WERI-Rb-1 (cell line): ENCODE measurements at places on chromosomes 3 and 15.

DNA sequence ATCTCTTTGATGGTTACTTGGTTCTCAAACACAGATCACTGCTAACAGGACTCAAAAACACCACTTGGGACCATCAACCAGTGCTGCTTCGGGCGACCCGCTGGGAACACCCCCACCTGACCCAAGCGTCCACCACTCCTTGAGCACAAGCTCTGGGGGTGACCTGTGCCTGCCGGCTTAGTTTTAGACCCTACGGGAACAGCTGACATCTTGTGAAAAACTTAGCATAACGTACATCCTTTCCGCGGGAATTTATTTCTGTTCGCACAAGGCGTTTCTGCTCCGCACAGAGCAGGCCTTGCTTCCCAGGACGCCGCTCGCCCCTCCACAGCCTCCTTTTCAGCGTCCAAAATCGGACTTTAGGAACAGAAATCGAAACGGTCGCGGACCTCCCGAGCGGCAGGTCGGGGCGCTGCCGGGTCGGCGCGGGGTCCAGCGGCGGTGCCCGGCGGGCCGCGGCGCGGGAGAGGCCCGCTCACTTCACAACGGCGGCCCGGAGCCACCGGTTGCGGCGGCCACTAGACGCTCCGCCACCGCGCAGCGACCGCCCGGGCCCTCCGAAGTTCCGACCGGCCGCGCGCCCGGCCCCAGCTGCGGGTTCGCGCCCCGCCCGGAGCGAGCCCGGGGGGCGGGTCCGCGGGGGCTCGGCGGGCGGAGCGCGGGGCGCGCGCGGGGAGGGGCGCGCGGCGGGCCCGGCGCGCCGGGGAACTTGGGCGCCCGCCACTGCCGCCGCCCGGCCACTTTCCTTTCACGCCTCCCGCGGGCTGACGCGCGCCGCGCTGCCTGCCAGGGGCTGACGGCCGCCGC, 959 bp downstream of the SFMBT1 start:
- peak; percentile 53 for DNase-seq

DNA sequence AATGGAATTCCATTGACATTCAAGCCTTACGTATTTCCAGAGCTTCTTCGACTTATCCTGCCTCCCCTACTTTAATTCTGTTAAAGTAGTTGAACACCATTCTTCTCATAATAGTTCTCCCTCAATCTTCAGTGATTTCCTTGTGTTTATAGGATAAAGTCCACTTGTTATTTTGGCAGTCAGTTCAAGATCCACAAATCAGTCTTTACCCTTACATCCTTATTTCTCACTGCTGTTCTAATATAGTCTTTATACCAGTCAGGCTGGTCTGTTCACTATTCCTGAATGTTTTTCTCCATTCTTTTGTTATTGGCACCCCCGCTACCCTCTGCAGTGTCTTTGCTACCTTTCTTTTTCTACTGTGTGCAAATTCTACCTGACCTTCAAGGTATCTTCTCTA, 29.7 kb downstream of the ATP6V1A start:
- DNase-seq: no peak

- no peak for DNase-seq
These were observed 141.1 kb downstream of the GHSR start for GRCh38 chr3:172307141-172307560.

DNA sequence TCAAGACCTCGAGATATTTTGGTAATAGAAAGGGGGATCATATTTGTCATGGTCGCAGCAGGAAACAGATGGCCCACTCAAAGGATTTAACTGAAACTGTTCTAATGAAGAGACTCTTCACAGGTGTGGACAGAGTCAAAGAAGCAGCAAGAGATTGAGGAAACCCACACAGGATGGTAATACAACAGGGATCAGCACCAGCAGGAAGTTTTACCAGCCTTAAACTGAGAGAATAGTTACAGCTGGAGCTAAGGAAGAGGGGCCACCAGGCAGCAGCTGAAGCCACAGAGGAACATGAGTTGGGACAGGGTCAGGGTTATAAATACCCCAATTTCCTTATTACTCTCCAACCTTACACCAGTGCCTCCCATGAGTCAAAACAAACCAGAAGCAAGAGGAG, 131.8 kb upstream of the UBE2E2 start:
- no peak for DNase-seq

DNA sequence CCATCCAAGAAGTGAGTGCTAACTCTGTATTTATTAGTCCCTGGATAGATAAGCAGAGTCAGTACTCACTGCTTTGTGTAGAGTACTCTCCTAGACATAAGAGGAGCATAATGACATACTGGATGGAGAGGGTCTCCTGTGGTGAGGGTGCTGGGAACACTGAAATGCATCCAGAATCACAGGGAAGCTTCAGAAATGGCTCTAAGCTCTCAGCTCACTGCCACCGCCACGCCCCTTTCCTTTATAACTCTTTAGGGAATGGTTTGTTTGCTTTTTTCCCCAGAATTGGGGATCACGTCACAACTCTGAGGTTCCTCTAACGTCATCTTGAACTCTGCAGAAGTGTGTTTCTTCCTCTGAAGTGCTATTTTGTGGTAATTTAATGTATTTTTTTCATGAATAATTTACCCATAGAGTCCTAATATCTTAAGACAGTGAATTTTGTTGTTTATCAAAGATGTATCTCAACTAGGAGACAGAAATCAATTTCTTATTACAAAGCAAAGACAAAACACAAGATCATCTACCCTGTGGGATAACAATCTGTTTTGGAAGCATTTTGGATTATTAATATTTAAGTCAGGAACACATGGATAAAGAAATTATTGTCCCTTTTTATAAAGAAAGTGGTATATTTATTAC, 154.6 kb downstream of the PTPRG start:
- DNase-seq: no peak

GRCh38 chr3:53842436-53843194, 3.6 kb downstream of the CHDH start:
- DNase-seq: no peak

DNA sequence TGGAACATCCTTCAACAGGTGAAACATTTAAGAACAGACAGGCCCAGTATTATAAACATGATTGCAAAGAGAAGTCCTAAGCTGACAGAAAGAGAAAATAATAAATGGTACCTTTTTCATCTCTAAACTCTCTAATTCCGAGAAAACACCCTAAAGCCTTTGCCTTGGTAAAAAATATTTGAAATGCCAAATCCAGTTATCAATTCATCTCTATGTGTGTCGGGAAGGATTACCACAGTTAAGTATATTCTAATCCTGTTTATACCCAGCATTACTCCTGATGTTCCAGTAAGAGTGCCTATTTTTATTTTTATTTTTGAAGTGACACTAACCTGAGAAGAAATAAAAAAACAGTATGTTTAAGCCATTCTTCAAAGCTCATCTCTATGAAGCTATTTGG, 219.3 kb upstream of the NANOGP8 start:
- no peak for DNase-seq

DNA sequence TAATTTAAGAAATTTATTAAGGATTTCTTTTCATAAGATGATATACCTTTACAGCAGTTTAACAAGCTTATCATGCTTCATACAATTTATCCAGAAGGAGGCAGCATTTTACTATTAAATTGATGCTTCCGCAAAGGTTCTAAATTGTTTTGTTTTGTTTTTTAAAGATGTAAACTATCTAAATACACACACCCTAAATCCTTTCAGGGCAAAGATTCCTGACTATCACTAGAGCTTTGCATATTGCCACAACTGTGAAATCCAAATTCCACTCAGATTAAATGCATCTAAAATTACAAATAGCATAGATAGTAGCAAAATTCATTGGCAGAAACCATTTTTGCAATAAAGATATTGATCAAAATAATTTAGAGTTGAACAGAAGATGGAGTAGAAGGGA, 44.5 kb upstream of the CCNL1 start:
- no peak for DNase-seq

- DNase-seq: no peak
These were observed 78.7 kb downstream of the USP13 start for GRCh38 chr3:179731544-179731943.

GRCh38 chr3:184662187-184662586, 49.7 kb downstream of the MAGEF1 start:
- DNase-seq: no peak

DNA sequence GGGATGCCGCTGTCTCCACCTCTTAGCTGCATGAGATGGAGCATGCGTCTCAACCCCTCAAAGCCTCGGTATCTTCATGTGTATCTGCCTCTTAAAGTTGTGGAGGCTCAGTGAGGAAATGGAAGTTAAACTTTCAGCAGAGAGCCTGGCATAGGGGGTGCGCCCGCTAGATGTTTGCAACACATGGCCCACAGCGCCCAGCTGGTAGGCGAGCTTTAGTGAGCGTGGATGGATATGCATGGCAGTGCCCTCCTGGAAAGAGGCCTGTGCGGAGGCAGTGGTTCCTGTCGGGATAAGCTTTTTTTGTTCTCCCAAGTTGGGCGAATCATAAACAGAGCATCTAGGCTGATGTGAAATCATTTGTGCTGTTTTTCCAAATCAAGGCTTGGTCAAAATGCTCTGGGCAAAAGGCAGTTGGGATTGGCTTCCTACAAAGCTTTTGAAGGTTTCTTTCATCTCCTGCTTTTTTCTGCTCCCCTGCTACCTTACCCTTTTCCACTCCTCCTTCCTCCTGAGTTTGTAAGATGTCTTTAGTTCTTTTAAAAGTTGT, 272.4 kb upstream of the TPM1 start:
- DNase-seq: no peak

GRCh38 chr15:52798529-52799101, 8.5 kb upstream of the ONECUT1 start:
- DNase-seq: no peak

- peak; percentile 16 for DNase-seq
These were observed 15.0 kb downstream of the GCSAM start for GRCh38 chr3:112117841-112118571.

DNA sequence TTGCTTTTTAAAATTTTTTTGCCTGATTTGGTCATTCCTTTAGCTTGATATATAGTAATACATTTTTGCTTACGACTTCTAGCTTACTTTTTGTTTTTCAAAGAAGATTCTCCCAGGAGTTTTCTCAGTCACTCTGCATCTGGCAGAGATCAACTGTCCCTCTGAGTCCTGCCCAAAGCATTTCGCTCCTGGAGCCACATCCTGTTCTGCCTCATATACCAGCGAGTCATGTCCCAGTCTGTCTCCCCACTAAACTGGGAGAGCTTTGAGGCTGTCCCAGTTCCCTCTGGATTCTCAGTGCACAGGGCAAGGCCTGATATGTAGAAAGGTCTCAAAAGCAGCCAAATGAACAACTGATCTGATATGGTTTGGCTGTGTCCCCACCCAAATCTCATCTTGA, 326.3 kb downstream of the ARRDC4 start:
- no peak for DNase-seq

DNA sequence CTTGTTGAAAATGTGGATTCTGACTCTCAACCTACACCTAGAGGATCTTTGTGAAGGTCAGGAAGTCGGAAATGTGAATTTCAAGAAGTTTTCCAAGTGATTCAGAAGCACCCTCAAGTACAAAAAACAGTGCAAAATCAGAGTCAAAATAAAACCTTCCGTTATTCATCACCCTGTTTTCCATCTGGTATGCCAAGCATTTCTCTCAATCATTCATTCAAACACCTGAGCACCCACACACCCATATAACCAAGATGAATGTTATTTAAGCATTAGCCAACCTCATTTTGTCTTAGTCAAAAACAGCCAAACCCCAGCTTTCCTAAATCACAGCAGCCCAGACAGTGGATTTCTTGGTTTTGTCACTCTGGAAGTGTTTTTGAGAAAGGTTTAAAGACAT, 91.1 kb downstream of the OSBPL10 start:
- no peak for DNase-seq

- DNase-seq: no peak
These were observed 12.2 kb downstream of the RRP9 start for GRCh38 chr3:51929420-51930003.

- DNase-seq: no peak
These were observed 5.8 kb upstream of the GLCE start for GRCh38 chr15:69154684-69155083.

DNA sequence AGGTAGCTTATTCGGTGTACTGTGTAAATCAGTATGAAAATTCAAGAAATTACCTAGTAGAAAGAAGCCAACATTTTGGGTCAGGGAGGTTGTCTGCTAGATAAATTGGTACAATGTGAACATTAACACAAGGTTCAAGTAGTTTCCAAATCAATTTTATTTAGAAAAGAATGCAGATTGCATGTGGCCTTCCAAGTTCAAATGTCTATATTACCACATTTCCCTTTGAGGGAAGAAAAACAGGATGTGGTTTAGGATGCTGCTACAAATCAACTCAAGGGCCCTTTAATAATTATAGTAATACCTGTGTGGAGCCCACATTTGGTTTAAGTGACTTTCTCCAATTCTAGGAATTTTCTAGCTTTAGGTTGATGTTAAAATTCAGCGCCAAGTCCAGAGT, 57.5 kb downstream of the CADPS start:
- no peak for DNase-seq

GRCh38 chr15:52255008-52255407, 40.6 kb downstream of the MYO5C start:
- no peak for DNase-seq

DNA sequence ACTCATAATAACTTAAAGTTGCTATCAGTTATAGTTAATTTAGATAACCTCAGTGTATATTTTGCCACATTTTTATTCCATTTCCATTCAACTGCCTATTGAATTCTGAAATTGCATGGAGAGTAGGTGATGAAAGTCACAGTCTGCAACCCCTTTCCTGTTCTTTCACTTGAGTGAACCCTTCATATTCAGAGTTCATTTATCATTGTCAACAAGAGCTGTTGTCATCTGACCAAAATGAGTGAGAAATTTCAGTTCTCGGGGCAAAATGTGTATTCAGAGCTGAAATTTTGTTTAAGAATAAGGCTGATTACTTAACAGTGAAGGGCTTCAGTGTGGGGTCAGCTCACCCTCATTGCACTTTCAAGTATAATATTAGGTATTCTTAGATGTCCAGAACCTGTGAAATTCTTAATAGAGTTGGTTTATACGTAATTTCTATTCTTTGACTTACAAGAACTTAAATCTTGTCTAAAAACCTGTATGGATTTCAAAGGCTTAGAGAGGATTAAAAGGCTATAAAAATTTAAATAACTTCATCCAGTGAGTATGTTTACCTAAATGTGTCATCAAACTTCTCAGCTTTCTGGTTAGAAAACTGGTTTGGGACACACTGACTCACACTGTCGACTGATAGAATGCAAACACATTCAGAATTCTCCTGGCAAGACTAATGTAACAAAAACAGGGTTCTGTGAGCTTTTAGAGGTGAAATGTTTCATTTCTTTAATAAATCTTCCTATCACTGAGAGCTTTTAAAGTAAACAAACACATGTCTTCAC, 92.2 kb downstream of the CMSS1 start:
- DNase-seq: no peak

- peak; percentile 74 for DNase-seq
These were observed 16.3 kb downstream of the BMF start for GRCh38 chr15:40092256-40092978.
